ENCODE measurements at places on chromosomes 12 and 14.

GRCh38 chr14:20661197-20661596 lies 19.7 kb upstream of the OR6S1 start:
- DNase-seq, result no peak

- no peak for DNase-seq
These were observed 27.9 kb downstream of the CCNK start for GRCh38 chr14:99508896-99509629.

DNA sequence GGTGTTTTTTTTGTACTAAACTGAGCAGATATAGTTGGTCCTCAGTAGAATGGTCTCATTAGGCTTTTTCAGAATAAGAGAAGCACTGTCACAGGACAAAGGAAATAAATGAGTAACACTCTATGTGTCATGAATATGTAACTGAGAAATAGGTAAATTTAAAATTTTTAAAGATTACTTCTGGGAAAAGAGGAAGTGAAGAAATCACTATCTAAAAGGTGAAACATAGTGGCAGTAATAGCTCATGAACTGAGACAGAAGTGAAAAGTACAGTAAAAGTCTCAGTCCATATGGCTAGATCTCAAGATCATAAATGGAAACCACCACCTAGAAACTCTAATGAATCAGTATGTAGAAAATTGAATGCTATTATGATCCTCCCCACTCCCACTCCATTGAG lies 89.3 kb upstream of the TTC7B start:
- DNase-seq, result no peak

DNA sequence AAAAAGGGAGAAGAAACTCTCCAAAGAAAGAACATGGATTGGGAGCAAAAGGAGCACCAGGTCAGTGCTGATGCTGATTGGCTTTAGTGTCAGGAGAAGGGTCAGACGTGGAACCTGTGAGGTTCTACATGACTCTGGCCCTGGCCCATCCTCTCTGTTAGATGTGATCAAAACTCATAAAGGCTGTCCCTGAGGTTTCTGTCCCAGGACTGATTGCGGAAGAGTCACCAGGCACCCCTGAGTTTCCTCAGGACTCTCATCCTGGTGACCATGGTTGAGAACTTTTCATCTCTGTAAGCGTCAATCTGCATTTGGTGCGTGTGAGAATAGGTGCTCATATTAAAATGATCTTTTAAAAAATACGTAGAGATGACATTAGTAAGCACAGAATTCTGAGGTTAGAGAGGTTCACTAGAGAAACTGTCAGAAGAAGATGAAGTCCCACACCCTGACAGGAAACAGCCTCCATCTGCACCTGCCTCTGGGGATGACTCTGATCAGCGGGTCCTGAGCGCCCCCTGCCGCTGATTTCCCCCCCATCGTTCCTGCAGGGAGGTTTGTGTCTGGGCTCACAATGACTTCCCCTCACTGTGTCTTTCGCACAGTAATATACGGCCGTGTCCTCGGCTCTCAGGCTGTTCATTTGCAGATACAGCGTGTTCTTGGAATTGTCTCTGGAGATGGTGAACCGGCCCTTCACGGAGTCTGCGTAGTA lies 741.8 kb downstream of the TMEM121 start:
- no peak for DNase-seq

GRCh38 chr12:4819654-4820053 lies 90.1 kb upstream of the KCNA1 start:
- DNase-seq, result peak; percentile 35

DNA sequence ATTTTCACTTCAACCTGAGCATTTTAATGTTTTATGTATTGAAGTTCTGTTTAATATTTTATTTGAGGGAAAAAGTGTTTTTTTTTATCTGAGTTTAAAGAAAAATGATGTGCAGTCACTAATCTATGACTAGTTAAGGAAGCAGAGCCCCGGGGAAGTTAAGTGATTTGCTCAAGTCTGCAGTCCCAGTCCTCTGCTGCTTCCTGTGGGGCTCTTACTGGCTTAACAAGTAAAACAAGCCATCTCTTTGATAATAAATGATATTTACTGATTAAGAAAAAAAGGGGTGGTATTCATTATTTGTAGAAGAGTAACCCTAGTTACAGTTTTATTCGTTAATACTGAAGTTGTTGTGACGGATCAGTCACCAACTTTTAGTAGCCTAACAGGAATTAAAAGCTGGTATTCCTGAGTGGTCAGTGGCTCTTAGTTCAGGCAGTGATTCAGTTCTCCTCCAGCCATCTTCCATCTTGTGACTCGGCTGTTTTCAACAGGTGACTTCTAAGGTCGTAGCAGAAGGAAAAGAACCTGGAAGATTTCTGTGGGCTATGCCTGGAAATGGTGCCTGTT lies 21.7 kb downstream of the BICDL1 start:
- no peak for DNase-seq

GRCh38 chr14:51873221-51873893 lies 12.9 kb downstream of the GNG2 start:
- peak; percentile 95 for DNase-seq

GRCh38 chr12:121388421-121388981 lies 11.4 kb upstream of the RNF34 start:
- DNase-seq, result peak; percentile 88

DNA sequence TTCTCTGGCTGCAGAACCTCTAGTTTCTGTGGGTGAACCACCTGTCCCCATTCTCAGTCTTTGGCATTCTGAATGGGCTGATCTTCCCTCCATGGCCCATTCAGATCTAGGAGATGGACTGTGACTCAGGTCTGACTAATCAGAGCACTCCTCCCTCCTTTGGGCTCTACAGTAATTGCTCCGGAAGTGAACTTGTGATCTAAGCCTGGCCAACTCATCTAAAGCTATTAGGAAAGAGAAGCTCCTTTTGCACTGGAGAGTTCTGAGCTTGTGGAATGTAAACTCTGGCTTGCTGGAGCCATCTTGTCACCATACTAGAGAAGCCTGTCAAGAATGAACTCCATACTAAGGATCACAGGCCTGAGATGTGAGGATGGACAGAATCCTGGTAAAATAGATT lies 168.2 kb downstream of the SUDS3 start:
- peak; percentile 9 for DNase-seq

GRCh38 chr12:66168410-66168809 lies 1.4 kb downstream of the TMBIM4 start:
- no peak for DNase-seq

GRCh38 chr12:97877404-97877803 lies 414.8 kb downstream of the RMST start:
- DNase-seq, result no peak

DNA sequence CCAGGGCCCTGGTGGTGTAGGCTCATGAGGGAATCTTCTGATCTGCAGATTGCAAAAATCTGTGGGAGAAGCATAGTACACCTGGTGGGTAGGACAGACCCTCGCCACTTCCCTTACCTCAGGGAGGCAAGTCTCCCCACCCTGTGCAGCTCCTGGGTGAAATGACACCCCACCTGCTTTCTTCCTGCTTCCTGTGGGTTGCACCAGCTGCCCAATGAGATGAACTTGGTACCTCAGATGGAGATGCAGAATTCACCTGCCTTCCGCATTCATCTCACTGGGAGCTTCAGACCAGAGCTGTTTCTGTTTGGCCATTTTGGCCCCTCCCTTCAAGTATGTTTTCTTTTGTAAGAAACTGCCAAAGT lies 4.7 kb downstream of the CLEC2D start:
- no peak for DNase-seq

- DNase-seq, result no peak
These were observed 14.3 kb upstream of the IFNG start for GRCh38 chr12:68173792-68174191.

- DNase-seq, result peak; percentile 41
These were observed 370.5 kb upstream of the PDE3A start for GRCh38 chr12:19997656-19998400.

GRCh38 chr14:85701763-85702162 lies 171.8 kb downstream of the FLRT2 start:
- DNase-seq, result peak; percentile 17

- no peak for DNase-seq
These were observed 254.0 kb downstream of the ANO6 start for GRCh38 chr12:45469902-45470301.

DNA sequence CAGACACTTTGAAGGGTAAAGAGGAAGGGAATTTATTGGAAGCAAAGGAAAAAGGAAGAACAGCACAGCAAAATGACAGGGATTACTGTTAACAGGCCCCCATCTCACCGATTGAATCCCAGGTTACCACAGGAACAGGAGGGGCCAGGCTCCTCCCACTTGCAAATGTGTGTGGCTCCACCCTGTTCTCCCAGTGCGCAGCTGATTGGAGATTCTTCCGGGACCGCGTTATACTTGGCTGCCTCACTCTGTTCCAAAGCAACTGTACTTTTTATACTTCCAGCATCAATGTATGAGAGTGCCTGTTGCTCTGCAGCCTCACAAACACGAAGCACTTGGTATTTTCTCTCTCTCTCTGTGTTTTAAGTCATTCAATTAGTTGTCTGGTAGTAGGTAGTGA lies 273.6 kb upstream of the MDGA2 start:
- DNase-seq, result no peak

DNA sequence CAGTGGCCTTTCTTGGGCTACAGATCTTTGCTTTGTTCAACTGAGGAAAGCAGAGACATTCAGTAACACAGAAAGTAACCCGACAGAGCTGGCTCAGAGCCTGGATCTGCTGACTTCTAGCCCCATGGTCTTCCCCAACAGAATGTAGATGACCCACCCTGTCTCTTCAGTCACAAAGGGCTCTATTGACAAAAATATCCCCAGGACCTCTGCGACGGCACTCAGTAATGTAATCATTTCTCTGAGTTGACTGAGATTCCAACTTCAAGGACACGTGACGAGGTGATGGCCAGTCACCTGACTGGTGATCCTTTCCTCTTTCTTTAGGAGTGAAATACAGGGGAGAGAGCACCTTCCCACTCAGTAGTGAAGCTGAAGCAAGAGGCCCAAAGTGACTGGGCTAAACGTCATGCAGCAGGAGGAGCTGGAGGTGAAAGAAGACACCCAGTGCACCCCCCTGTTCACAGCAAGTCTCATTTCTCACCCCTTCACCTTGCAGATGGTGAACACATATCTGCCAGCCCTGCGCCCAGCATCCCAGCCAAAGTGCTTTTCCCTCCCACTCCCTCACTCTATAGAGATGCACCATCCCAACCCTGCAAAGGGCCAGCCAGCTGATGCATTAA lies 179.2 kb upstream of the EGLN3 start:
- no peak for DNase-seq

DNA sequence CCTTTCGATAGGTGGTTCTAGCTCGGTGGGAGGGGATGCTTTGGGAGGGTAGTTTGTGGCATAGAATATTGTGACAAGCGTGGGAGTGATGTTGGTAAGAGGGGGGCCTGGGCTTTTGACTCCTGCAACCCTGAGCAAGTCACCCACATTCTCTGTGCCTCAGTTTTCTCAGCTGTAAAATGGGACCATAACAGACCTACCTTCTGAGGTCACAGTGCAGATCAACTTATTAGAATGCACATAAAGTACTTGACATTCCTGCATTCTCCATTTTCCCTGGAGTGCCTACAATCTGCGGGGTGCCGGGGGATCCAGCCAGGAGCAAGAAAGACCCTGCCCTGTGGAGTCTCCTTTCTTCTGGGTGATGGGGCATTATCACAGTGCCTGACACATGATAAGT lies 63.2 kb downstream of the SLC24A4 start:
- DNase-seq, result no peak

DNA sequence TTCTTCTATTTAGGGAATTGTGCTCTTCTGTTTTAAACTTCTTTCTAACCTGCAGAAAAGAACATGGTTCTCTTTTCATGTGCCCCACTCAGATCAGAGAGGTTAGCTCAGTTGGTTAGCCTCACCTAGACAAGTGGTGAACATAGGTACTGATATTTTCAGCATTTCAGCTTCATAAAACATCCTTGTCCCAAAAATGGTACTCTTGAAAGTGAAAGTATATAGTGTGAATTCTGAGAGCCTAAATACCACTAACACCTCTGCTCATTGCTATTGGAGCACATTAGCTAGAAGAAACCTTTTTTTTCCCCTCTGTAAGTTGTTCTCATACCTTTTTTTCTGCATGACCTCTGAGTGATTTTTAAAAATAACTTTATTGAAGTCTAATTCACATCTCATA lies 17.6 kb downstream of the UBE3B start:
- DNase-seq, result no peak

DNA sequence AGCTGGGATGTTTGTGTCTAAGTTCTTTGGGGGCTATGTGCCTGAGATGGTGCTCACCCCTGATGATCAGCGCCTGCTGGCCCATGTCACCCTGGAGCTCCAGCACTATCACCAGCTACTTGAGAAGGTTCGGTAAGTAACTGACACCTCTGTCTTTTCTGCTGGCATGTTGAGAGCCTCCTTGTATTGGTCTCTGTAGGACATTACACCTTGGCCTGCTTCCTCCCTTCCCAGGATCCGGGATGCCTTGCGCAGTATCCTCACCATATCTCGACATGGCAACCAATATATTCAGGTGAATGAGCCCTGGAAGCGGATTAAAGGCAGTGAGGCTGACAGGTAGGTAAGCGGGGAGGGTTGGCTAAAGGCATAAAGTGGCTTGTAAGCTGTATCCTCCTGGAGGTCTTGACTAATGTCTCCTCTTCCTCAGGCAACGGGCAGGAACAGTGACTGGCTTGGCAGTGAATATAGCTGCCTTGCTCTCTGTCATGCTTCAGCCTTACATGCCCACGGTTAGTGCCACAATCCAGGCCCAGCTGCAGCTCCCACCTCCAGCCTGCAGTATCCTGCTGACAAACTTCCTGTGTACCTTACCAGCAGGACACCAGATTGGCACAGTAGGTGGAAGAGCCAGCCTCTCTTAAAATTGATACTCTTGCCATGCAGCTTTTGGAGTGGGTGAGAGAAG lies 5.5 kb downstream of the DDIT3 start:
- no peak for DNase-seq

DNA sequence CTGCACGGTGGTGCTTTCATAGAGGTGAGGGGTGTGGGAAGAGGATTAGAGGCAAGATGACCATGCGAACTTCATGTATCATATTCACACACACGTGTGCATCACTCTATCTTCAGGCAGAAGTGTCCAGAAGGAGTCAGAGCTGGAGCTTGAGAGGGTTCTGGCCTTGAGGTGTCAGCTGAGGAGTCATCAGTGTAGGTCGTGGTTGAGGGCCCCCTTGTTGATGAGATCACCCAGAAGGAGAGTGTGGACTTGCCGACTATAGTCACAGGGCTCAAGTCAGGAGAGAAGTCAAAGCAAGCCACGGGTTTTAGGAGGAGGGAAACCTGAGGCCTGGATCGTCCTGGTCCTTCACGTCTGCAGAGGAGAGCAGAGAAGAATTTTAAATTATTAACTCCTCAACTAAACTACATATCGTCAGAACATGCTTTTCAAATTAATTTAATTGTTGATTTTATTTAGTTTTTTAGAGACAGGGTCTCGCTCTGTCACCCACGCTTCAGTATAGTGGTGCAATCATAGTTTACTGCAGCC lies 25.4 kb downstream of the EML1 start:
- DNase-seq, result no peak

- DNase-seq, result peak; percentile 22
These were observed 578 bp downstream of the PPP1R13B start for GRCh38 chr14:103846543-103847450.

GRCh38 chr14:79781882-79782281 lies 429.4 kb downstream of the DIO2 start:
- peak; percentile 43 for DNase-seq

DNA sequence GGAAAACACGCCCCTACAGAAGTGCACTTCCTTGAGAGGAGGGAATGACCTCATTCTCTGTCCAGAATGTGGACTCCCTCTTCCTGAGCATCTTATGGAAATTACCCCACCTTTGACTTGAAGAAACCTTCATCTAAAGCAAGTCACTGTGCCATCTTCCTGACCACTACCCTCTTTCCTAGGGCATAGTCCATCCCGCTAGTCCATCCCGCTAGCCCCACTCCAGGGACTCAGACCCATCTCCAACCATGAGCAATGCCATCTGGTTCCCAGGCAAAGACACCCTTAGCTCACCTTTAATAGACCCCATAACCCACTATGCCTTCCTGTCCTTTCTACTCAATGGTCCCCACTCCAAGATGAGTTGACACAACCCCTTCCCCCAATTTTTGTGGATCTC lies 5.0 kb upstream of the INHBE start:
- DNase-seq, result no peak

Measured in fibroblast of skin of right biceps (primary cell).